ENCODE measurements at places on chromosomes 1 and 21. TPM values are rescaled to one million over a fixed set of nuclear protein-coding genes. Genes with fewer than 3 reads are reported as not detected.

Gene ADAMTSL4
- total RNA-seq: 0.18 TPM

Gene BATF3
- 0.81 TPM for total RNA-seq

Gene LCE3D
- not detected for total RNA-seq

Gene CRP
- 0.09 TPM for total RNA-seq

Gene ICOSLG
- total RNA-seq: 0.54 TPM

Gene FMO5
- 0.45 TPM for total RNA-seq

Gene ZNF593OS
- total RNA-seq: not detected

Gene TRIM67
- not detected for total RNA-seq

Gene LRRC3
- total RNA-seq: 1.2 TPM

Gene FALEC
- 0.63 TPM for total RNA-seq

Gene EFCAB14
- total RNA-seq: 43.3 TPM

Gene ZBTB21
- total RNA-seq: 5.6 TPM

Gene NTMT2
- not detected for total RNA-seq

Gene LCE1A
- total RNA-seq: not detected

Gene HAO2
- total RNA-seq: not detected

Gene FYB2
- total RNA-seq: not detected
